Endothelial cell of umbilical vein (primary cell): ENCODE measurements at places on chromosomes 1 and 21. TPM values are rescaled to one million over a fixed set of nuclear protein-coding genes. Genes with fewer than 3 reads are reported as not detected.

The TTC22 gene
- polyA plus RNA-seq: not detected in 2 replicates

The ACTL8 gene
- not detected in 2 replicates for polyA plus RNA-seq

The LRP8 gene
- 32.7 and 40.9 TPM in 2 replicates for polyA plus RNA-seq

The TMEM35B gene
- 40.5 and 46.2 TPM in 2 replicates for polyA plus RNA-seq

DNA sequence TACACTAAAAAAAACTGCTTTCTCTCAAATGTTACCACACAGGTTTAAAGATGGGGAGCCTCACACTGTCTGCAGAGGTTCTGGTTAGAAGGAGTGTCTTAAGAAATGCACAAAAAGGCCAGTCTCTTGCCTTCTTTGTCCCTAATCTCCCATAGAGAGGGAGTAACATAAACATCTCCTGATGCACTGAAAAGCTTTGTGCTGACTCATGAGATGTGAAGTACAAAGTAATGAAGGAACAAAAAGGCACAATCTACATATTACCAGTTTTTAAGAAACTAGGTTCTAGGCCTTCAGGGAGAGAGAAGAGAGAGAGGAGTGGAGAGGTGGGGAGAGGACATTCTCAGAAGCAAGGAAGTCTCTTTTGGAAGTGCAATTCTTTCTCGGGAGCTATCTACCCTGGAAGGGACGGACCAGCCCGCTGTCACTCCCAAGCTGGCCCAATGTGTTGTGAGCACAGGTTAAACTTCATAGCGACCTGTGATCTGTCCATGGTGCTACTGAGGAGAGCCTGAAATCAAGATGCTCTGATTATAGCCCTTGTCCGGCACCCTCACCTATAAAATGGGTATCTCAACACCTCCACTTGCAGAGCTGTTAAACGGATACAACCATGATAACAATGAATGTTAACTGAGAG lies 458.1 kb downstream of the DISC1 start:
- H3K4me1 ChIP-seq: no peaks in the 10 kb centered on the region
- no peak overlapping the region for H3K4me3 ChIP-seq
- no peak overlapping the region for H3K27ac ChIP-seq
- no peaks in the 10 kb centered on the region for H3K36me3 ChIP-seq
- H3K27me3 ChIP-seq: no peaks in the 10 kb centered on the region

DNA sequence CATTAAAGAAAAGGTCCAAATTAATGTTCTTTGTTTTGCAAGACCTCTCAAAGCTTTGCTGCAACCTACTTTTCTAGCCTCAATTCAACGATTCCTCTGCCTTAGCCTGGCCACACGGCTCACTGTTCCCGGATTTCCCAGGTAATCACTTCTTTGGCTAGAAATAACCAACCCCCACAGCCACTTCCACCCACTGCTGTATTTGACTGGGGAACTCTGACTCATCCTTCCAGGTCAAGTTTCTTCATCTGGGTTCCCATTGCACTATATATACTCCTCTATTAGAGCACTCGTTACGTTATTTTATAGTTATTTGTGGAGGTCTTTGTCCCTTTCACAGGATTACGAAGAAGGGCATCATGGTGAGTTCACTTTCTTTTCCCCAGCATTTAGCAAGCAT lies 185.9 kb downstream of the CACNA1E start:
- no peak overlapping the region for H3K4me3 ChIP-seq
- DNase-seq: no peak
- no peaks in the 10 kb centered on the region for H3K36me3 ChIP-seq
- H3K4me1 ChIP-seq: no peaks in the 10 kb centered on the region
- no peaks in the 10 kb centered on the region for H3K27me3 ChIP-seq

GRCh38 chr1:236394879-236395229 lies 768 bp downstream of the EDARADD start:
- H3K36me3 ChIP-seq: no peaks in the 10 kb centered on the region
- peaks cover 20% of the 10 kb centered on the region for H3K27me3 ChIP-seq
- peak; percentile 5 for DNase-seq

- no peaks in the 10 kb centered on the region for H3K27me3 ChIP-seq
- H3K27ac ChIP-seq: no peak overlapping the region
- no peak for DNase-seq
- H3K4me3 ChIP-seq: no peak overlapping the region
These were observed 23.1 kb downstream of the SOD1 start for GRCh38 chr21:31682620-31683019.
